ENCODE measurements at places on chromosomes 11 and 22. TPM values are rescaled to one million over a fixed set of nuclear protein-coding genes. Genes with fewer than 3 reads are reported as not detected.

DNA sequence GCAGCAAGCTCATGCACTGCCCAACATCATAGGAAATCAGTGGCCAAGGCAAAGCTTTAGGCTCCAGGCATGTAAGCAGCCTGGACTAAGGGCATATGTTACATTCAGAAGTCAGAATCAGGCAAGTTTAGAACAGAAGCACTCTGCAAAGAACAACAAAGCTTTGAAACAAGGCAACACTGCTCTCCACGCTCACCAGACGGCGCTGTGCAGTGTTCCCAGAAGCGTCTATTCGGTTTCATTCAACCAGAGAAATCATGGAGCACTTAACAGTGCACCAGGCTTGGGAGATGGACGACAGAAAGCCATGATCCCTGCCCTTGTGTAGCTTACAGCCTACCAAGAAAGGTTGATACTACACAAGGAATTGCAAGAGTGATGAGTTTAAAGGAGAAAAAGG is 555.8 kb downstream of the BUD13 start:
- DNase-seq: no peak
- no peak overlapping the region for H3K27ac ChIP-seq
- no peak overlapping the region for H3K4me3 ChIP-seq
- H3K27me3 ChIP-seq: no peaks in the 10 kb centered on the region
- no peaks in the 10 kb centered on the region for H3K36me3 ChIP-seq
- H3K4me1 ChIP-seq: peaks cover 2% of the 10 kb centered on the region

- H3K4me1 ChIP-seq: peaks cover 64% of the 10 kb centered on the region
- H3K27me3 ChIP-seq: peaks cover 99% of the 10 kb centered on the region
- no peaks in the 10 kb centered on the region for H3K36me3 ChIP-seq
- peak within 1 kb of the TSS; percentile 45 for H3K4me3 ChIP-seq
- no peak within 1 kb of the TSS for H3K27ac ChIP-seq
- peak; percentile 87 for DNase-seq
Observed at GRCh38 chr11:31810779-31811647, at the start of gene PAX6. PAX6 (minus strand) TSS chr11:31811322; CDS start chr11:31806411, 4,911 bp downstream.

- H3K36me3 ChIP-seq: no peaks in the 10 kb centered on the region
- H3K4me3 ChIP-seq: no peak overlapping the region
- no peaks in the 10 kb centered on the region for H3K27me3 ChIP-seq
- H3K27ac ChIP-seq: no peak overlapping the region
Observed at GRCh38 chr11:102610200-102610599, 14.9 kb downstream of the MMP20 start.

- no peak overlapping the region for H3K27ac ChIP-seq
- H3K36me3 ChIP-seq: no peaks in the 10 kb centered on the region
- peaks cover 53% of the 10 kb centered on the region for H3K4me1 ChIP-seq
- DNase-seq: no peak
- H3K27me3 ChIP-seq: no peaks in the 10 kb centered on the region
- H3K4me3 ChIP-seq: no peak overlapping the region
Observed at GRCh38 chr11:128741916-128742315, 48.0 kb downstream of the FLI1 start.

- DNase-seq: no peak
- no peaks in the 10 kb centered on the region for H3K27me3 ChIP-seq
- no peaks in the 10 kb centered on the region for H3K36me3 ChIP-seq
- no peak overlapping the region for H3K4me3 ChIP-seq
Observed at GRCh38 chr11:78444726-78445125, 27.1 kb upstream of the GAB2 start.

GRCh38 chr22:44928711-44929358 is 81.0 kb downstream of the PHF21B start:
- no peaks in the 10 kb centered on the region for H3K27me3 ChIP-seq
- no peak for DNase-seq
- no peak overlapping the region for H3K27ac ChIP-seq
- H3K4me1 ChIP-seq: no peaks in the 10 kb centered on the region
- H3K4me3 ChIP-seq: no peak overlapping the region

DNA sequence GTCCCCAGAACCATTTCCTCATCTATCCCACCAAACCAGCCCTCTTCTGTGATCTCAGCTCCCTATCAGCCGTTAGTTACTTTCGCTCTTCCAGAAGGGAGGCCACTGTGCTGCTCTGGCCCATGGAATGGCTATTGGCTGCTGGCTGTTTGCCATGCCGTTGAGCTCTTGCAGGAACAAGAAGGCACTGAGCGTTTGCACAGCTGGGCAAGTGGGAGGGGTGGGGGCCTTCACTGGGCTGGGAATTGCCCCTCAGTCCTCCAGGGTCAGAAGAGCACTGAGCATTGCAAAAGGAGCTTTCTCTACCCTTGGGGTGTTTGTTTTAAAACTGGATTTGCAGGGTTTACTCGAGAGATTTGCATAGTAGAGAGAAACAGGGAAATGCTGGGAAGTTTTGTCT is 129.0 kb upstream of the PARVA start:
- no peaks in the 10 kb centered on the region for H3K27me3 ChIP-seq
- no peak for DNase-seq
- H3K27ac ChIP-seq: peak overlapping the region; percentile 66
- H3K36me3 ChIP-seq: peaks cover 3% of the 10 kb centered on the region
- peaks cover 12% of the 10 kb centered on the region for H3K4me1 ChIP-seq
- no peak overlapping the region for H3K4me3 ChIP-seq

GRCh38 chr22:23130697-23131096 is 11.1 kb downstream of the RSPH14 start:
- no peaks in the 10 kb centered on the region for H3K4me1 ChIP-seq
- DNase-seq: no peak
- H3K4me3 ChIP-seq: no peak overlapping the region
- no peaks in the 10 kb centered on the region for H3K27me3 ChIP-seq
- no peak overlapping the region for H3K27ac ChIP-seq
- no peaks in the 10 kb centered on the region for H3K36me3 ChIP-seq

GRCh38 chr11:91374794-91375193 is 849.8 kb upstream of the FAT3 start:
- no peak overlapping the region for H3K4me3 ChIP-seq
- DNase-seq: no peak

DNA sequence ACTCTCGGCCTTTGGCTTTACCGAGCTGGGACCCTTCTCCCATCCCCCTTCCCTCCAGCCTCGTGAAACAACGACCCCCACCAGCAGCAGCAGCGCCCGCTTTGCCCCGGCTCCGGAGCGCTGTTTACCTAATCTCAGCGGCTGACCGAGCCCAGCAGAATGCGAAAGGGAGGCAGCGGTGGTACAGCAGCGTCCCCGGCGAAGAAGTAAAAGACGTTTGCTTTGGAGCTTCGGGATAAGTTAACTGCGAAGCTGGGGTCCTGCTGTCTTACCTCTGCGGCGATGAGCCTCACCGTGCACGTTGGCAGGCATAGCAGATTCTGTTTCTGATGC is 2.0 kb upstream of the LARGE1 start:
- H3K36me3 ChIP-seq: no peaks in the 10 kb centered on the region
- DNase-seq: peak; percentile 25
- peak overlapping the region; percentile 74 for H3K27ac ChIP-seq
- H3K27me3 ChIP-seq: peaks cover 6% of the 10 kb centered on the region

DNA sequence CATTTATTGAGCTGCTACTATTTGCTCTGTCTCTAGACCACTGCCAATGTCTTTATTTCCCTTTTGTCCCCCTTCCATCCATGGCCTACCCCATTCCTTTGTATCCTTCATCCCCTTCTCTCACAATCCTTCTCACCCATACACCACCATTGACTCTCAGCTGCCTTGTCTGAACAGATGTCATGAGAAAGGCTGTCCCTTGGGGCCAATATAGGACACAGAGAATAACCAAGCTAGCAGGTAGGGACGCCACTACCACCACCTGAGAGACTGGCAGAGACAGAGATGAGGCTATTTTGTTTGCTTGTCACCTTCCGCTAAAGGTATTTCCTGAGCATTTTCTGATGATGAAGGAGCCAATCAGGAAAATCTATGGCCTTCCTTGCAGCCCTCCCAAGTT is 138.9 kb downstream of the CD44 start:
- DNase-seq: no peak
- no peak overlapping the region for H3K27ac ChIP-seq
- peaks cover 12% of the 10 kb centered on the region for H3K4me1 ChIP-seq
- no peak overlapping the region for H3K4me3 ChIP-seq

GRCh38 chr11:45964911-45965389 is 42.5 kb downstream of the LARGE2 start:
- H3K27ac ChIP-seq: peak overlapping the region; percentile 9
- H3K27me3 ChIP-seq: no peaks in the 10 kb centered on the region
- DNase-seq: no peak
- H3K4me3 ChIP-seq: no peak overlapping the region
- H3K36me3 ChIP-seq: peaks cover 72% of the 10 kb centered on the region
- no peaks in the 10 kb centered on the region for H3K4me1 ChIP-seq

DNA sequence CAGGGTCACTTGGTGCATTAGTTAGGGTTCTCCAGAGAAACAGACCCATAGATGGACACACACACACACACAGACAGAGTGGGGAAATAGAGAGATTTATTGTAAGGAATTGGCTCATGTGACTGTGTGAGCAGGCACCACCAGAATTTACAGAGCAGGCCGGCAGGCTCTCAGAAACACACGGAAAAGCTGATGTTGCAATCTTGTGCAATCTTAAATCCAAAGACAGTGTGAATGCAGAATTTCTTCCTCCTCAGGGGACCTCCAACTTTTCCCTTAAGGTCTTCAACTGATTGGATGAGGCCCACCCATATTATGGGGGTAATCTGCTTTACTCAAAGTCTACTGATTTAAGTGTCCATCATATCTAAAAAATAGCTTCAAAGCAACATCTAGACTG is 49.8 kb downstream of the APIP start:
- no peak overlapping the region for H3K27ac ChIP-seq
- no peak overlapping the region for H3K4me3 ChIP-seq

GRCh38 chr11:126154691-126155090 is 56.8 kb downstream of the RPUSD4 start:
- H3K27ac ChIP-seq: no peak overlapping the region
- DNase-seq: no peak
- H3K4me1 ChIP-seq: no peaks in the 10 kb centered on the region
- no peaks in the 10 kb centered on the region for H3K27me3 ChIP-seq

DNA sequence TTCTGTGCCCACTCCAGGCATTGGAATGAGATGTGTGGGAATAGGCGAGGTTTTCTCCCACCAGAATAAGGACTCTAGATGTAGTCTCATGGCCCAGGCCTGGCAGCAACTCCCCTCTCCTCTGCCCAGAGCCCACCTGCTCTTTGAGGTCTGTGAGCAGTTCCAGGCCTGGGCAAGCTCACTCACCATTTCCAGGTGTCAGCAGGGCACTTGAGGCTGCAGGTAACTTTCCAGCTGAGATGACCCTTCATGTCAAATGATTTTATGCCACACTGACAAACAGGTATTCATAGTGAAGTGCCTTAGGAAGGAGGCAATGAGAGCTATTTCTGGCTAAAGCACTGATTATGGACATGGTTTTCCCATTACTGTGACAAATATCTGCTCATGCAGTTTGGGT is 123.3 kb upstream of the CCDC90B start:
- no peaks in the 10 kb centered on the region for H3K36me3 ChIP-seq
- H3K27me3 ChIP-seq: no peaks in the 10 kb centered on the region
- no peaks in the 10 kb centered on the region for H3K4me1 ChIP-seq

DNA sequence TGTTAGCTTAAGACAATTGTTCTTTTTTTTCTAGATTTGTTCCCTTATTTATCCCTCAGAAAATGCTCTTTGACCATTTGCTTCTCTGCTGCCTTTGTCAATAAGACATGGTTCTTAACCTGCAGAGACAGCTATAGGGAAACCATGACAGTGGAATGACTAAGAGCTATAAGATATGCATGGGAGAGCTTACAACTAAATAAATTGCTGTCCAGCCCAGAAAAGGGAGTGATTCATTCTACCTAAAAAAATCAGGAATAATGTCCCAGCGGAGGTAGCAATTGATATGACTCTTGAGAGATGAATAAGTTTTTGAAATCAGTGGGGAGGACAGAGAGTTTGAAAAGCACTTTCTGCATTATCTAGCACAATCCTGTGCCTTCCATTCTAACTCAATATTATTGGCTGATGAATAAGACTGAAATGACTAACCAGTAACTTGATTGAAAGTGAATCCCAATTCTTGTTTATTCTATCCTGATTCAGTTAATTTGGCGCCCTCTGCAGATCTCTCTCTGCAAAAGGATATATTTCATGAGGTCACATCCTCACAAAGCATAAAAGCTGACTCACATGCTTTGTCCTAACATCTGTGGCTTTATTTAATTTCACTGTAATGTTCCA is 680.5 kb upstream of the API5 start:
- H3K27me3 ChIP-seq: no peaks in the 10 kb centered on the region
- H3K4me1 ChIP-seq: no peaks in the 10 kb centered on the region
- H3K27ac ChIP-seq: no peak overlapping the region
- no peaks in the 10 kb centered on the region for H3K36me3 ChIP-seq
- DNase-seq: no peak
- H3K4me3 ChIP-seq: no peak overlapping the region

Gene PDGFD
- total RNA-seq: 2.4 TPM

Gene OR56A4
- not detected for total RNA-seq

Gene SLC15A3
- total RNA-seq: 104 TPM

Gene PHF5A
- 33.1 TPM for total RNA-seq

Gene EHF
- 122 TPM for total RNA-seq

Gene CBLIF
- total RNA-seq: not detected

Gene SYT9
- total RNA-seq: not detected
